ENCODE measurements at places on chromosomes 7 and 10.

GRCh38 chr7:38934051-38934450 is 25.1 kb upstream of the VPS41 start:
- no peak for DNase-seq

- no peak for DNase-seq
These were observed 19.9 kb downstream of the SYPL1 start for GRCh38 chr7:106092204-106092603.

- no peak for DNase-seq
These were observed 60.9 kb upstream of the RAPGEF5 start for GRCh38 chr7:22417841-22418240.

GRCh38 chr10:69567920-69568319 is 5.3 kb downstream of the NEUROG3 start:
- peak; percentile 83 for DNase-seq

- DNase-seq: no peak
These were observed 27.7 kb downstream of the STK32C start for GRCh38 chr10:132279873-132280645.

GRCh38 chr7:25579778-25580075 is 351.4 kb upstream of the NPVF start:
- DNase-seq: no peak

GRCh38 chr10:123633106-123633505 is 33.0 kb upstream of the GPR26 start:
- no peak for DNase-seq

DNA sequence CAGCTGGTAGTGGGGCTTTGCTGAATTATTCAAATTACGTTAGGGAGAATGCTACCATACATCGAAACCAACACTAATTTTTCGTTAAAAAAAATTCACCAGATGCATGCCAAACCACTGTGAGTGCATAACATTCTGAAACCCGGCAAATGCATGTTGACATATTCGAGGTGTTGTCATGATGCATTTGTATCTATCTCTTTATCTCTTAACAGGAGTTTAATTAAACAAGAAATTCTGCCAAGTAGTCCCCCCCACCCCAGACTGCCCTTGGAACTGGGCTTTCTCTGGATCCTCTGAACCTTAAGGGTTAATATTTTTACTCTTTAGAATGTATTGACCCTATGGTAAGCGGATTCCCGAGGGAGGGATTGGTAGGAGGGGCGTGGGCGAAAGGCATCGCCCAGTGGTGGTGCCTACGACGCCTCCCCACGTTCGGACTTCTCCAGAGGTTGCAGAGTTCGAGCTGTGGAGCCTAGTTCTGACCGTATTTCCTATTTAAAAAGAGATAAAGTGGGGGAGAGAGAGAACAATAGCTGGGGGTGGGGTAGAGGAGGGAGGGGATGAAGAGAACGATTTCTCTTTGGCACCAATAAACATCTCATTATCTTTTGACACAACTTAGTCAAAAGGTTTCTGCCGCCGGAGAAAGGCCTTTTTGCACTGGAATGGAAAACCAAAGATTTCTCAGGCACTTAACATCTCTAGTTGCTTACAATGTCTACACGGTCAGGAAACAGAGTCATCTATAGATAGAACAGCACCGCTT is 7.2 kb downstream of the DLX6 start:
- no peak for DNase-seq

DNA sequence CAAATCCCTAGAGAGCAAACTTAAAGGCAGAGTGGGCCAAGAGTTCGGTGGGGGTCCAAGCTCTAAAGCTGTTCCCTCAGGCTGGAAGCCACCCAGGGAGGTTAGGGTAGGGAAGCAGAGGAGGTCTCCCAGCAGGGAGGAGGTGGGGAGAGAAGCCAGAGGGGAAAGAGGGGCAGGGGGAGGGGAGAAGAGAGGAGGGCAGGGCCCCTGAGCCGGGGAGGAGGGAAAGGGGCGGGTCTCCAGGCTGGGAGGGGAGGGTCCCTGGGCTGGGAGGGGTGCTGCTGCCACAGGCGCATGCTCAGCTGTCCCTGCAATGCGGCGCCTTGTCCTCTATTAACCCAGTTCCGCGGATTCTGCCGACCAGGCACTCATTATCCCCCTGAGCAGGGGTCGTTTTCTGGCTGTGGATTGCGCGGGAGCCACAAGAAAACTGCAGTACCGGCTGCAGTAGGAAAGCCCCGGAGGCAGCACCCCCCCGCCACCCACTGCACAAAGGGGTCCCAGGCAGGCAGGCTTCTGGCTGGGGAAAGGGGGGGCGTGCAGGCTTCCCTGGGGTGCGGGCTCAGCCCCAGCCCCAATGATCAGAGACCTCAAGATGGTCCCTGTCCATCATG is 49.3 kb downstream of the CAMK2B start:
- DNase-seq: peak; percentile 85

- DNase-seq: no peak
These were observed 174.1 kb downstream of the AHR start for GRCh38 chr7:17472518-17472917.

- DNase-seq: no peak
These were observed 236.5 kb upstream of the KAT6B start for GRCh38 chr10:74589851-74590250.

DNA sequence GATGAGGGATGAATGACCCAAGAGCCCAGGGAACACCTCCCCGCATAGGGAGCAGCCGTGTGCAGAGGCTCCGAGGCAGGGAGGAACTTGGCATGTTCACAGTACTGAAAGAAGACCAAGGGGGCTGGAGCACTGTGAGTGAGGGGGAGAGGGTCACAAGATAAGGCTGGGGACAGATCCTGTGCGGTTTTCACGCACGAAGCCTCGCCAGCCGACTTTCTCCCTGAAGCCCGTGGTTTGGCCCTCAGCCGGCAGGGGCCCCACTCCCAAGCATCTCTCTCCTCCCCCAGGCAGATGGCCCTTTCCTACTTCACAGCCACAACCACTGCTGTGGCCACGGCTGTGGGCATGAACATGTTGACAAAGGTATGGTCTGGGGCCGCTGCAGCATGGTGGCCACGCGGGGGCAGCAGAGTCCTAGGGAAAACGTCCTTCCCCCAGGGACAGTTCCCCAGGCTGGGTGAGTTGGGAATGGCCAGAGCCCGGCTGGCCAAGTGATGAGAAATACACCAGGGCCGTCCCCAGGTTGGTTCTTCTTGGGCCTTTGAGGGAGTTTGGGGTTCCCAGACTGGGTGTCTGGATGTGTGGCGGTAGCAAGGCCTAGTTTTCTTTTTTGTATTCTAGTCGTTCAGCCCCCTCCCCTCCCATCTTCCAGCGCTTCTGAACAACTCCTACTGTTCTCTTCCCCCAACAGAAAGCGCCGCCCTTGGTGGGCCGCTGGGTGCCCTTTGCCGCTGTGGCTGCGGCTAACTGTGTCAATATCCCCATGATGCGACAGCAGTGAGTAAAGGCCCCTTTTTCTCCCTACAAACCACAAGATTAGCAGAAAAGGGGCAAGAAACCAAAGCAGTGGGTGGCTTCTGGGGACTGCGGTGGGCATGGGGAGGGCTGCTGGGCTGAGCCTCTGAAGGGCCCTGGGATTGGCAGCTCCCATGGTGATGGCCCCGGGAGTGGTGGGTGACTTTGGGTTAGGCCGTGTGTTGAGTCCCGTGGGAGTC is 14.4 kb upstream of the WBP1L start:
- DNase-seq: peak; percentile 94

GRCh38 chr7:83072576-83073517 is 89.8 kb downstream of the PCLO start:
- DNase-seq: no peak

- no peak for DNase-seq
These were observed 48.6 kb downstream of the NCAPG2 start for GRCh38 chr7:158655931-158656441.

DNA sequence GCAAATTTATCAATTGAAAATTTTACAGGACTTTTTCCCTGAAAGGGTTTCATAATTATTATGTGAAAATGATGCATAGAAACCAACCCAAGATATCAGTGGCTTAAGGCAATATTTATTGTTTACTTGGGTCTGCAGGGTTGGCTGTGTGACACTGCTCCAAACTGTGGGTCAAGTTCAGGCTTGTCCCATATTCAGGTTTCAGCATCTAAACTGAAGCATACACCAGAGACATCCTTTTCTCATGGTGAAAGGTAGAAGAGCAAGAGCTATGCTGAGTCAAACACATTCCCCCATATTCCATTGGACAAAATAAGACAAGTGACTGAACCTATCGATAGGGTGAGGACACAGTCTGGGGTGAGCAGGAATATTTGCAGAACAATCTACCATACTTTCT is 110.9 kb downstream of the MAPK8 start:
- no peak for DNase-seq

GRCh38 chr10:69359148-69359547 is 57.6 kb downstream of the TACR2 start:
- DNase-seq: no peak

GRCh38 chr7:150953061-150953997 is 24.8 kb downstream of the KCNH2 start:
- DNase-seq: no peak

DNA sequence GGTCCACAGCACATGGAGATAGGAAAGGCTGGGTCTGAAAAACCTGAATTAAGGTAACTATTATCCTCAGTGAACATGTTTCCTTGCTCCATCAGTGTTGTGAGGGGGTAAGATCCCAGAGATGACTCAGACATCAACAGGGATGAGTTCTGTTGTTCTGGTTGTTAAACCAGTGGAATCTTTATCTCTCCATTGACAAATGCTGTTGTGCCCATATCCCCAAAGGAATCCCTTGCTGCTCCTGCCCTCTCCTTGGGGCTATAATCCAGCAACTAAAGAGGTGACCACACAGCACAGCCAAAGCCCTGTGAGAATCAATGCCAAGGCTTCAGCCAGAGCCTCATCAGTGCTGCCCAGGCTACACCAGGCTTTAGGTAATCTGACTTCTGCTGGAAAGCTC is 113.4 kb downstream of the JAZF1 start:
- DNase-seq: no peak

DNA sequence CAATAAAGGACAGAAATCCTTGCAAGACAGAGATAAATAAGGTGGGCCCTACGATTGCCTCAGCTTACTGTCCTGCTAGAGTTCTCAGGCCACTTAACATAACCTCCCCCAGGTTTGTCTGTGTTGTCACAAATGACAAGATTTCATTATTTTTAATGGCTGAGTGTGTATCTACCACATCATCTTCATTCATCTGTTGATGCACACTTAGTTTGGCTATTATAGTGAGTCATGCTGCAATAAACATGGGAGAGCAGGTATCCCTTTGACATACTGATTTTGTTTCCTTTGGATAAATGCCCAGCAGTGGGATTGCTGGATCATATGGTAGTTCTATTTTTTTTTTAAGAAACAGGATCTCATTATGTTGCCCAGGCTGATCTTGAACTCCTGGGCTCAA is 60.6 kb downstream of the PRTFDC1 start:
- no peak for DNase-seq

DNA sequence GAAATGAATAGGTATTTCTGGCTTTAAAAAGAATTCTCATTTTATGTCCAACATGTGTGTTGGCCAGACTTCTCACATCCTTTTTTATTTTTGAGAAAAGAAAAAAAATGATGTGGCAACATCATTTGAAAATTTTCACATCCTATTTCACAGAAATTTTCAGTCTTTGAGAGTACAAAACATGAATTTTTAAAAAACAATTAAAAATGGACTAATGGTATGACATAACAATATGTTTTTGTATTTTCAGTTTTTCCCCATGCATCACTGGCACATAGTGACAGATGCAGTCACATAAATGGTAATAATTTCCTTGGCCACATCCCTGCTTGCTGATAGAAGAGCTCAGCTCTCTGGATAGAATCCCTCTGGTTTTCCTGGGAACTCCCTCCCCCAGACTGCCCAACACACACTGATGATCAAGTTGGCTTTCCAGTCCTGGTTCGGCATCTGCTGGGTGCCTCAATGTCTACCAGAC is 188.5 kb upstream of the AGR3 start:
- no peak for DNase-seq

DNA sequence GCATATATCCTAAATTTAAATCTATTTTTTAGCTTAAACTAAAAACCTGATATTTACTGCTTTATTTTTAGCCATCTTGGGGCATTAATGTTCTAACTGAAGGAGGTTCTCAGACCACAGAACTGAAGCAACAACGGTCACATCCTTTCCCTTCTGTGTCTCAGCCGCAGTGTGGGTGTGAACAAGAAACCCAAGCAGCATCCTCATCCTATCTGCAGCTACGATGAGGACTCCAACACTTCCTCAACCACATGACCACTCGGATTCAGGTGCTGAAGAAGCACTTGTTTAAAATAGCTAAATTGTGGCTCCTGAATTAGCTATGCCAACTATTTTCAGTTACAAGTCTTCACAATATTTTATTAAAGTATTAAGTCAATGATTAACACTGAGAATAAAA is 5.3 kb downstream of the ESYT2 start:
- no peak for DNase-seq

DNA sequence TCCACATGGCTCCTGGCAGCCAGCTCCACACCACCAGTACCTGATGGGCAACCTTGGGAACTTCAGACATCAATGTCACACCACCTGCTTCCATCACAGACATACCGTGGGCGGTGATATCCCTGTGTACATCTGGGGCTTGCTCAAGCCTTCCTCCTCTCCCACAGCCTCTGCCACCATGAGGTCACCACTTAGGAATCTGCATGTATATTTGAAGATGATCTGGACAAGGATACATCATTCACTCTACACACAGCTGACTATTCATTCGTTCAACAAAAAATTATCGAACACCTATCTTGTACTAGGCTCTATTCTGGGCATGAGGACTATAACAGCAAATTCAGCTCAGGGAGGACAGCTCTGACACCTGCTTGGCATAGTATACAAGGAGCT is 6.8 kb downstream of the DLG5 start:
- DNase-seq: no peak

DNA sequence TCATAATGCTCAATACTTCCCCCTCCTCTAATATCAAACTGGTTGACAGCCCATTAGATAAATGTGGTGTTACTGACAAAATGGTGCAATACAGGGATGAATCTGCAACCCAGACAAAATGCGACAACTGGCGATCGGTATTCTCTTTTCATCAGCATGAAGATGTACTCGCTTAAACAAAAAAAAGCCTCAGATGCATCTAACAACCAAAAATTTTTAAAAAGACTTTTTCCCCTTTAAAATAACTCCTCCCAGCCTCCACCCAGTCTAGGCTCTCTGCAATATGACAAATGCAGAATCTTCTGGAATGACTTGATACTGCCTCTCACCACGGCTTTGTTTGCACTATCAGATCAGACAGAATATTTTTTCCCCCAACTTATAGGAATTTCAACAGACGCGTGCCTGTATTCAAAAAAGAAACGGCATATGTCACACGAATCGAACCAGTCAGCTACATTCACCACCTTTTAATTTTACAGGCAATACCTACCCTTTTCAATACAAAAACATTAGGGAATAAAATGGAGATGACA is 1.2 kb downstream of the YWHAG start:
- no peak for DNase-seq

GRCh38 chr7:27972276-27972675 is 208.3 kb downstream of the JAZF1 start:
- no peak for DNase-seq

GRCh38 chr7:130269318-130269694 is 2.6 kb downstream of the CPA2 start:
- DNase-seq: no peak

DNA sequence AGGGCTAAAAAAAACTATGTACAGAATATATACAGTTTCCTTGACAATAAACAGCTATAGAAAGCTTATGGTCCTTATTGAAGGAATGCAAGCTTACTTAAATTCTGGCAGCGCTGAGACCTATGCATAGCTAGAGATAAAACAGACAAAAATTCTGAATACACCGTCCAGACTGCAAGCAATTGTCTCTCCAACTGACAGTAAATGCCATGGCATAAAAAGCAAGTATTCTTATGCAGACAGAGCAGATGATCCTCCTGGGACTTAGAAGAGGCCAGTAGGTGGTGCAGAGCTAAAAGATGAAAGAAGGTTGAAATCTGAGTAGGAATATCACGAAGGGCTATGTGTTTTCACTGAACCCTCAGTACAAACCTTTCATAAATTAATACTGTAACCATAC is 157.0 kb upstream of the CACNA2D1 start:
- no peak for DNase-seq

Data from WTC11 (cell line).